ENCODE measurements at places on chromosomes 4 and X.

- DNase-seq = no peak
Measured at GRCh38 chr4:31649878-31650277, 929.7 kb downstream of the PCDH7 start.

GRCh38 chr4:16129336-16129735, 45.5 kb upstream of the PROM1 start:
- no peak for DNase-seq

DNA sequence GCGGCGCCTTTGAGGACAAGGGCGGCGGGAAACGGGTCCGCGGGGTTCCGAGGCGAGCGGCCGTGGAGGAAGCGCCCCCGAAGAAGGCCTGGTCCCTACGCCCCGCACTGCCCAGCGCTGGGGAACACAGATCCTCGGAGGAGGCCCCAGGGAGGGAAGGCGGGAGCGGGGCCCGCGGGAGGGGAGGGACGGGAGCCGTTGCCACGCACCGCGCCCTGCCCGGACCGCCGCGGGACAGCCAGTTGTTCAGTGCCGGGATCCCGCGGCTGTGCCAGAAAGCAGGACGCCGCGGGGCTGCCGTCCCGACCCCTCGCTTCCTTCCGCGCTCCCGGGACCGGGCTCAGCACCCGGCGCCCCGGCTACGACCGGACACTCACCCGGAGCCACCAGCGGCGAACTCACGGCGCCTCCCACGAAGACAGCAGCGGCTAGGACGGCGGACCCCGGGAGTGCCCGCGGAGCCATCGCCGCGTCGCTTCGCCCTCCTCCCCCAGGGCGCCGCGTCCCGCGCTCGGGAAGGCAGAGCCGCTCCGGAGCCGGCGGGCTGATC, 278 bp downstream of the RELL1 start:
- DNase-seq = no peak

DNA sequence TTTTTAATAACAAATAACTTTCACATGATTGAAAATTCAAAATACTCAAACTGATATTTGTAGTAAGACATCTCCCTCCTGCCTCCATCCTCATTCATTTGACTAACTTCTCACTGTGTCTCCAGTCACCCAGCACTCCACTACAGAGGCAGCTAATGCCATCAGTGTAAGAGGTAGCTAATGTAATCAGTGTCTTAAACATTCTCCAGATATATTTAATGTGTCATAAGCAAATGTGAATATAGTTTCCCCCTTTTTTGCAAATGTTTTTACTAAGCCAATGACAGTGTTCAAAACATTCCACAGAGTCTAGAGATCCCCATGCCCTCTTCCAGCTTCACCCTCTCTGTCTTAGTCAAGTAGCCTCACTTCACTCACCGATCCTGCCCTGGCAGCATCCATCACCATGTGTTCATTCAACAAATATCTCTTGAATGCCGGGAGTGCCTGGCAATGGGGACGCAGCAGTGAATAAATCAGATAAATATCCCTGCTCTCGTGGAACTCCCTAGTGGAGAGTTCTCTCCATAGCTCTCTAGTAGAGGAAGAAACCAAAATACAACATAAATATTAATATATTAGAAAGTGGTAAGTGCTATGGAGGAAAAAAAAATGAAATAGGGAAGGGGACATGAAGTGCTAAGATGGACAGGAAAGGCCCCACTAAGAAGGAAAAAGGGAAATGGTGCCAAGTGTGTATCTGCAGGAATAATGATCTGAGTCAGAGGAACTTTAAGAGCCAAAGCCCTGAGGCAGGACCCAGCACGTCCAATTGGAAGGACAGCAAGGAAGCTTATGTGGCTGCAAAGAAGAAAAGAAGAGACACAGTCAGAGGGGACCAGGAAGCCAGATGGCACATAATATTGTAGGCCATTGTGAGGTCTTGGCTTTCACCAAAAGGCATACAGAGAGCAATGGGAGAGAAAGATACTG, 18.7 kb downstream of the SCFD2 start:
- no peak for DNase-seq

- no peak for DNase-seq
Measured at GRCh38 chrX:83510510-83511062, 2.5 kb downstream of the POU3F4 start.

GRCh38 chrX:8849458-8849857, 48.3 kb upstream of the FAM9A start:
- DNase-seq = no peak

GRCh38 chrX:17741123-17741511, 3.8 kb downstream of the SCML1 start:
- no peak for DNase-seq

GRCh38 chr4:151753056-151753455, 7.8 kb downstream of the GATB start:
- no peak for DNase-seq

- DNase-seq = no peak
Measured at GRCh38 chrX:70176938-70177533, at the start of gene DGAT2L6. Gene DGAT2L6 (plus strand): TSS chrX:70177483. CDS start chrX:70177583, 100 bp downstream.

GRCh38 chr4:179855469-179855868, 2387.7 kb upstream of the TENM3 start:
- no peak for DNase-seq

DNA sequence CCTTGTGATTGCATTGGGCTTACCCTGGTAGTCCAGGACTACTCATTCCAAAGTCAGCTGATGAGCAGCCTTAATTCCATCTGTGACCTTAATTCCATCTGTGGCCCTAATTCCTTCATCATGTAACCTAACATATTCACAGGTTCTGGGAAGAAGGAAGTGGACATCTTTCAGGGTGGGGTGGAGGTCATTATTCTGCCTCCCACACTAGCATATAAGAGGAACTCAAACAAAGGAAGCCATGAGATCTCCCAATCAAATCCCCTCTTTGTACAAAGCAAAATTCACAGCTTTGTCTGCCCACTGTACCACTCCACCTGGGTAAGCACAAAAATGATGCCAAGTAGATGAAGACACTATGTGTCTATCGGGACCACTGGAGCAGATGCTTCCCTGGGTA, 87.3 kb downstream of the SLC2A9 start:
- DNase-seq = no peak

- no peak for DNase-seq
Measured at GRCh38 chr4:7134737-7135388, 57.5 kb upstream of the SORCS2 start.

DNA sequence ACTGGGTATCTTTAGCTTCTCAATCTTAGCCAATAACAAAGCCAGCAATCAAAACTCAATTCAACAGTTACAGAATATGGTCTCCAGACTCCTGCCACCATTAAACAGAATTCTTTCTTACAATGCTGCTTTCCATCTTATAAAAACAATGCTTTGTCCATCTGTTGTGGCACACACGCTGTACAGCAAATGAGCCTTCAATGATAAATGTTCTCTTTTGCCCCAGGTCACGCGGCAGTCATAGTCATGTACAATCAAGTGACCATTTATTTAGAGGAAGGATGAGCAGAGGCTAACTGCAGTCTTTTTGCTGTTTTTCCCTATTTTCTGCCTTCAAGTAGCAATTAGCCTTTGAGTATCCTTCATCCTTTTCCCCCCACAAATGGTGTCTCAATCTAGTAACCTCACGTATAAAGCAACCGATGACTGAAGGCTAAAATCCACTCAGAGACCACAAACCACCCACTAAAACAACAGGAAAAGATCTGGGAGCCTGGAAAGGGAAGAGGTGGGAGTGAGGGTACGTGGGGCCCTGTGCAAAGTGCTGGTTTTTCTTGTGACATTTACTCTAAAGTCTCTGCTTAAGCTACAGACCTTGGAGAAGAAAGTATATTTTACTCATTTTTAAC, 24.4 kb downstream of the TRIM2 start:
- DNase-seq = no peak

DNA sequence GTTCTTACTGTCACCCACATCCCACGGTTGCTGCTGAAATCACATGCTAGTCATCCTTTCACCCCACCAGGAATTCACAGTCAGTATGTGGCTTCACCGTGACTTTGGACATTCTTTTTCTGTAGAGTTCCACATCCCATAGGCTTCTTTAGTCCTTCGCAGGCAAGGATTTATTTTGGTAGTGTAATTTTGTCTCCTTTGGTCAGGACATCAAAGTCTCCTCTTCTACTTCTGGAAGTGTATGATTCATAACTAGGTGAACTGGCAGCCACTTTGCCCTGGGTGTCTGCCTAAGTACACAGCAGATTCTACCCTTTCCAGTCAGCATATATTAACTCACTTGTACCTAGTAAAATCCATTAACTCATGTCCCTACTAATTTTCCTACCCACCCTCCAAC, 38.3 kb upstream of the MMAA start:
- DNase-seq = no peak

- DNase-seq = no peak
Measured at GRCh38 chrX:118637997-118638396, 89.4 kb upstream of the IL13RA1 start.

- DNase-seq = no peak
Measured at GRCh38 chr4:153472122-153473037, 6.2 kb downstream of the TMEM131L start.

DNA sequence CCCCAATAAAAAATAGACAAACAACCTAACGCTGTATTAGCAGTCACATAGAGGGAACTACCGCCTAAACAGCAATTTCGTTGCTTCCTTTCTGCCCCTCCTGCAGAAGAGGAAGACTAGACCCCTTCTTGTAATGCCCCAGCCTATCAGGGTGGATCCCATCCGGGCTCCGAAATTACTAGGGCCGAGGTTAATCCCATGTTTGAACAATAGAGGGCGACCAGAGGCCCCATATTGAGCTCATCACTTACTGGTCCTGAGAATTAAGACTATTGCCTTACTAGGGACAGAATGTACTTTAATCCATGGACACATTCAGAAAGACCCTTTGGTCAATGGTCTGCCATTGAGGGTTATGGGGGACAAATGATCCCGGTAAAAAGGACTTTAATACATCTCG, 11.8 kb upstream of the ZNF630 start:
- peak; percentile 2 for DNase-seq

DNA sequence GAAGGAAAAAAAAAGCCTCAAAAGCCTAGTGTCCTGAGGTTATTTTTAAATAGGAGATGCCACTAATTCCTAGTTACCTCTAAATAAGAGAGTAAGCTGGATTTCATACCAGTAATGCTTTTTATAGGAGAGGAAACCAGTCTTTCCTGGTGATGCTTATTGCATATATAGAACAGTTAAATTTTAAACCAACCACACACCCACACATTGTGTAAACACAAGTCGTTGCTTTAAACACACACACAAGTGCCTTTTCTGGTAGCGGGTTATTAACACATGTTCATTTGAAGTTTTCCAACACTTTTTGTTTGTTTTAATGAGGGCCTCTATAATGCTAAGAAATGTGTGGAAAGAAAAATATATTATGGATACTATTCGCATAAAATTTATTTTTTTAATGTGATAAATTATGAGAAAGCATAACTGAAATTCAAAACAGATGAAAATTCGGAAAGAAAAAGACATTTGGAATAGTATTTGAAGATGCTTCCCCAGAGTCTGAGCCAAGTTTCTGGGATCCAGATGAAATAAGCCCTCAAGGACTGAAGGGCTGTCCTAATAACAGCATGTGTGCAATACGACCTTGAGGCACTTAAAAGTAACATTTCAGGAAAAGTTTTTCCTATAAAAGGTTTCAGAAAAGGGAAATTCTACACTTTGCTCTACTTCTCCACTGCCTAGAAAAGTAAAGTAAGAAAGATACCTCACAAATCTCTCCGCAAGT, 2.0 kb downstream of the ANTXR2 start:
- no peak for DNase-seq

GRCh38 chr4:102139132-102139573, 206.1 kb downstream of the SLC39A8 start:
- no peak for DNase-seq

- no peak for DNase-seq
Measured at GRCh38 chr4:41838590-41838989, 90.1 kb upstream of the PHOX2B start.

DNA sequence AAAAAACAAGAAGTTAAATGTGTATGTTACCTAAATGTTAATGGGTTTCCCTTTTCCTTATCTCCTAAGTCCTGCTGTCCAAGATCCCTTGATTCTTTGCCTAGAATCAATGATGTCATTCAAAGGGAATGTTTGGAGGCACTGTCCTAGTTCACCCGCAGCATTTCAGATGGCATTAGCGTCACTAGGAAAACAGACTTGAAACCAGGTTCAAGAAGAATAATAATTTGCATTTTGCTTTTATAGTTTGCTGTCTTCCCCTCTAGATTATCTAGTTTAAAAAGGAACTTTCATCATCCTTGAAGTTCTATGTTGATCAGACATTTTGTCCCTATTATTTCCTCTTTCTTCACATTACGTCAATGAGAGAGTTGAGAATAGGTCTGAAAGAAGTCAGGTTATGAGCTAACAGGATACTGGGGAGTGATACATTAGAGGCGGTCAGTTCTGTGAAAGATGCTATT, 234.1 kb upstream of the PGRMC2 start:
- DNase-seq = no peak

- DNase-seq = no peak
Measured at GRCh38 chr4:85955620-85956292, 404.1 kb downstream of the MAPK10 start.

DNA sequence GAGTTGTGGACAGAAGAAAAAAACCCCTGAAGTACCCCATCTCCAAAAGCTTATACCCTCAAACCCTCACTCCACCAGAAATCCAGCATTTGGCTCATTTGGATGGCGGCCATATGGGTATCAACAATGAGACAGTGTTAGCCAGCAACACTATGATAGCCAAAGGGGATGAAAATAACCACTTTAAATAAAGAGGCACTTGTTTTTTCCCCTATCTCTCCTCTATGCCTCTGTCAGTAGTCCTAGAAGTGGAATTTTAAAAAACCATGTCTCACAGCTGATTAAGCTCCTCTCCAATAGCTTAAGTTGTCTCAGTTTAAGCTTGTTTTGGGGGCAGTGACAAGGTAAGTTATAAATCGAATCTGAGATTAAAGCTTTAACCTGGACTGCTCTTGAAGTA, 124.0 kb downstream of the MOSPD2 start:
- no peak for DNase-seq

GRCh38 chr4:2807571-2807970, 14.7 kb downstream of the SH3BP2 start:
- no peak for DNase-seq

- DNase-seq = no peak
Measured at GRCh38 chrX:43505769-43506168, 150.3 kb upstream of the MAOA start.

DNA sequence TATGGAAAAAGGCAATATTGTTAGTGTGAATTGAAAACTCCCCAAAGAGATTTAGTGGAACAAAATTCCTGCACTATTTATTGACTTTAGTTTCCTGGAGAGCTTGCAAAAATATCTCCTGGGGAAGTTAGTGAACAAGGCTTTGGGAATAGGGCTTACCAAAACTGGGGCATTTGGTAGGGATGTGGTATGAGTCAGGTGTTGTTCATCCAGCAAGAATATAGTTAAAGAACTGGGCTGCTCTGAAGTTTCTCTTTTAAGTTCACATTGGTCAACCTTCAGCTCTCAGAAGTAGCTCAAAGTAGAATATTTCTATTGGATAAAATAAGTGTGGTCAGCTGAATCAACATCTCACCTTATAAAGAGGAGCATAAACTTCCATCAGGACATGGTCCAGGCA, 185.0 kb downstream of the CPE start:
- DNase-seq = no peak

- DNase-seq = no peak
Measured at GRCh38 chr4:88991746-88992145, 65.2 kb downstream of the FAM13A start.

- DNase-seq = no peak
Measured at GRCh38 chr4:64774626-64775025, 365.4 kb upstream of the TECRL start.

GRCh38 chr4:61853041-61853440, 652.9 kb downstream of the ADGRL3 start:
- DNase-seq = no peak
